ENCODE measurements at places on chromosomes 16 and 17. TPM values are rescaled to one million over a fixed set of nuclear protein-coding genes. Genes with fewer than 3 reads are reported as not detected.

- no peak overlapping the region for H3K4me3 ChIP-seq
- peaks cover 20% of the 10 kb centered on the region for H3K4me1 ChIP-seq
- no peak for DNase-seq
- H3K27ac ChIP-seq = no peak overlapping the region
- H3K36me3 ChIP-seq = no peaks in the 10 kb centered on the region
Measured at GRCh38 chr17:8116776-8117175, 1.5 kb downstream of the ALOXE3 start.

DNA sequence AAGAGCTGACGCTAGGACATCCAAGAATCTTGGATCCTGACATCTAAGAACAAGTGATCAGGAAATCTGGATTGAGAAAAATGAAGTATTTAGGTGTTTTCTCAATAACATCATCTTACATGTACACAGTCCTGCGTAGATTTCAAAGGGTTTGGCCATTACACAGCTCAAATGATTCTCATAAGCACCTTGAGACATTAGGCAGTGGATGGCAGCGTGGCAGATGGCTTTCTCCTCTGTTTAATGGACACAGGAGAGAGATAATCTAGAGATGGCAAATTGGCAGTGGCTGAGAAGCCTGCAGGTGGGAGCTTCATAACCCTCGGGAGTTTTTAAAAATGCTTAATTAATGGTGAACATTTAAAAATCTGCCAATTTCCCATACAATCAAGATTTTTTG lies 137.5 kb downstream of the ZFHX3 start:
- DNase-seq = no peak
- H3K4me1 ChIP-seq = no peaks in the 10 kb centered on the region
- no peaks in the 10 kb centered on the region for H3K27me3 ChIP-seq

GRCh38 chr16:22372882-22373661 lies 1.3 kb downstream of the CDR2 start:
- no peaks in the 10 kb centered on the region for H3K36me3 ChIP-seq
- peak overlapping the region; percentile 65 for H3K4me3 ChIP-seq
- H3K27me3 ChIP-seq = no peaks in the 10 kb centered on the region
- peak overlapping the region; percentile 75 for H3K27ac ChIP-seq
- DNase-seq = no peak

DNA sequence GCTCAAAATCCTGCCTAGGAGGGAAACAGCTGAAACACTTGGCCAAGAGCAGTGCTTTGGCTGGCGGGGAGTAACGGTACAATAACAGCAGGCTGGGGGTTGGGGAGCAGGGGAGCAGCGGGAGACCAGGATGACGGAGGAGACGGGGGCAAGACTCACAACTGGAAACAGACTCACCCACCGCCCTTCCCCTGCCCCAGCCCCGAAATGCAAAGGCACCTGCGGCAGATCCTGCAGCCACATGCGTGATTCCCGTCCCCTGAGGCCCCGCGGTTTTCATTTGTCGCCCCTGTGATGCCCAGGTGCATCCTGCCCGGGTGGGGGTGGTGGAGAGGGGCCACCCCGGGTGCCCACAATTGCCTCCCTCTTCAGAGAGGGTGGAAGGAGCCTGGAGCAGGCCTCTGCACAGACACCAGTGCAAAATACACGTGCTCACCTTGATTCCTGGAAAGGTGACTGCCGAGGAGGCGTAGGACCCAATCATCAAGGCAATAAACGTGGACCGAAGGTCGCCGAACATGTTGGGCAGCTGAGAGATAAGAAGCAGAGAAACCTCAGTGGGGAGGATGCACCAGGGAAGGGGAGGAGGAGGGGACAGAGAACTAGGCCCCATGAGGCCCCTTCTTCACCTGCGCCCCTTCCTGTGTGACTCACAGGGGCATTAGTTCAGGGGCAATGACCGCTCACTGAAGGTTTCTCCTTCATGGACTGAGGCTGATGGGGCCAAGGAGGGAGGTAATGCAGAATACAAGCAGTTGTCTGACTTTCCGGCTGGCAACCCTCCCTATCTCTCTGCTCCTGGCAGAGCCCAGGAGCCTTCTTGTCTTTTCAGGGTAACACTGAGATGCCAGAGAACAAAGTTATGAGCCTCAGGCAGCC lies 30.4 kb upstream of the PITPNA start:
- no peaks in the 10 kb centered on the region for H3K36me3 ChIP-seq
- no peak overlapping the region for H3K4me3 ChIP-seq
- no peak overlapping the region for H3K27ac ChIP-seq
- DNase-seq = no peak
- no peaks in the 10 kb centered on the region for H3K27me3 ChIP-seq
- H3K4me1 ChIP-seq = no peaks in the 10 kb centered on the region

- no peak overlapping the region for H3K4me3 ChIP-seq
- no peak for DNase-seq
- no peaks in the 10 kb centered on the region for H3K4me1 ChIP-seq
Measured at GRCh38 chr16:69669577-69669976, 56.8 kb downstream of the NQO1 start.

GRCh38 chr16:89616623-89617022 lies 3.2 kb downstream of the DPEP1 start:
- no peak overlapping the region for H3K4me3 ChIP-seq
- no peaks in the 10 kb centered on the region for H3K4me1 ChIP-seq
- no peaks in the 10 kb centered on the region for H3K36me3 ChIP-seq
- H3K27me3 ChIP-seq = no peaks in the 10 kb centered on the region
- no peak overlapping the region for H3K27ac ChIP-seq

- H3K36me3 ChIP-seq = no peaks in the 10 kb centered on the region
- H3K27me3 ChIP-seq = no peaks in the 10 kb centered on the region
- DNase-seq = no peak
- H3K27ac ChIP-seq = no peak overlapping the region
Measured at GRCh38 chr16:13378151-13378550, 476.8 kb downstream of the SHISA9 start.

Gene SMTNL2
- total RNA-seq = 12.0 TPM

Gene DUSP3
- total RNA-seq = 88.1 TPM

Gene EMP2
- total RNA-seq = 21.5 TPM

Gene PRSS22
- 2.4 TPM for total RNA-seq

Measured in uterus (tissue), 4 donors.